ENCODE measurements at places on chromosomes 6 and 20.

DNA sequence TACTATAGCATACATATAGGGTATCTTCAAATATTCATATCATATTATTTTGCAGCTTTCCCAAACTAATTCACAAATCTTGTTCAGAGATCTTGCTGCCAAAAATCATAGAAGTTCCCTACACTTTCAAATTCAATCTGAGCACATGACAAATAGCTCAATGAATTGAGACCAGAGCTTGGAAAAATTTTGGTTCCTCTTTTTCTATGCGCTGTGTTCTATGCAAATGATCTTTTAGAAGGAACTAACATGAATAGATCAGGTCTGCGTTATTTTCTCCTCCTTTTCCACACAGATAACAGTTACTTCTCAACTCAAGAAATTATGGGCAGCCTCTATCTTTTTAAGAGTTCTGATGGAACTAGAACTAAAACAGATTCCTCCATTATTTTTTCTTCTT lies 316.3 kb downstream of the ARHGAP18 start:
- DNase-seq, result no peak

- no peak for DNase-seq
Observed at GRCh38 chr6:38033442-38033982, 214.0 kb downstream of the ZFAND3 start.

- no peak for DNase-seq
Observed at GRCh38 chr6:161233986-161234661, 39.7 kb downstream of the AGPAT4 start.

DNA sequence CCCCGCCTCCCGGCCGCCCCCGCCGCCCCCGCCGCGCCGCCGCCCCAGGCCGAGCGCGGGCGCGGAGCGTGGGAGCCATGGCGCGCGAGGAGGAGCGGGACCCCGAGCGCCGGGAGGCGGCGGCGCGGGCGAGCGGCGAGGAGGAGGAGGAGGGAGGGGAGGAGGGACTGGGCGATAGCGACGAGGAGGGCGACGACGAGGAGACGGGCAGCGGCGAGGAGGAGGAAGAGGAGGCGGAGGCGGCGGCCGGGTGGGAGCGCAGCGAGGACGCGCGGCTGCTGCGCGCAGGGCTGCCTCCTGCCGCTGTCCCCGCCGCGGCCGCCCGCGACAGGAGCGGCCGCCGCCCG lies at the start of gene SLC24A3:
Gene SLC24A3, plus strand, starts transcription at position 174 of the 347 bp plus-strand sequence.
- DNase-seq, result no peak

- no peak for DNase-seq
Observed at GRCh38 chr20:55054453-55054852, 579.1 kb downstream of the DOK5 start.

DNA sequence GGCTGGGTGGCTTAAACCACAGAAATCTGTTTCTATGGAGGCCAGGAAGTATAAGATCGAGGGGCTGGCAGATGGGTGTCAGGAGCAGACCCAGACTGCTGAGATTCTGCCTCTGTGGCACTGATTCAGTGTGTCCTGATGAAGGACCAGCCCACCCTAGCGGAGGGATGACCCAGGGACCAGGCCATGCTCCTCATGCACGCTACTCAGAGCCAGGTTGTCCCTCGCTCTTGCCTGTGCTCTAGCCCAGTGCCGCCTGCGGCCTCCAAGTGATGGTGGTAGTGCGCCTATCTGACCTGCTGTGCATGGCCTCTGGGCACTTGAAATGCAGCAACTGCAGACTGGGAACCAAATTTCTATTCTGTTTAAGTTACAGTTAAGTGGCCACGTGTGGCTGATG lies 13.1 kb upstream of the APMAP start:
- DNase-seq, result no peak

GRCh38 chr20:48632017-48632824 lies 195.6 kb downstream of the PREX1 start:
- no peak for DNase-seq

- no peak for DNase-seq
Observed at GRCh38 chr6:12582421-12583110, 134.0 kb upstream of the PHACTR1 start.

DNA sequence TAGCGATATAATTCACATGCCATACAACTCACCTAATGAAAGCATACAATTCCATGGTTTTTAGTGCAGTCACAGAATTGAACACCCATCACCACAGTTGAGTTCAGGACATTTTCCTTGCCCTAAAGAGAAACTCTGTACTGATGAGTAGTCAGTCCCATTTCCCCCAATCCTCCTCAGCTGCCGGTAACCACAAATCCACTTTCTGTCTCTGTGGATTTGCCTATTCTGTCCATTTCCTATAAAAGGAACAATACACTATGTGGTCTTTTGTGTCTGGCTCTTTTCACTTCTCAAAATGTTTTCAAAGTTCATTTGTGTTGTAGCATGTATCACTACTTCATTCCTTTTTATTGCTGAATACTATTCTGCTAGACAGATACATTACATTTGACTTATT lies 67.9 kb upstream of the TGM3 start:
- no peak for DNase-seq

DNA sequence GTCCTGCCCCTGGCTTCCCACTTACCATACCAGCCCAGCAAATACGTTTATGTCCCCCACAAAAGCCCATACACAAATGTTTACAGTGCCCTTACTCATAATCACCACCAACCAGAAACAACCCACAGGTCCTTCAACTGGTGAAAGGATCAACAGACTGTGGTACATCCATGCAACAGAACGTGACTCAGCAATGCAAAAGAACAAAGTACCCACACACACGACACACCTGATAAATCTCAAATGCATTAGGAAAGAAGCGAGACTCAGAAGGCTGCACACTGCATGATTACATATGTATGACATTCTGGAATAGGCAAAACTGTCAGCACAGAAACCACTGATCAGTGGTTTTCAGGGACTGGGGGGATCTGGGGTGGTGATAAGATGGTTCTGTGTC lies 20.5 kb downstream of the NCR2 start:
- no peak for DNase-seq

- DNase-seq, result no peak
Observed at GRCh38 chr6:37618916-37619590, 78.6 kb downstream of the MDGA1 start.

DNA sequence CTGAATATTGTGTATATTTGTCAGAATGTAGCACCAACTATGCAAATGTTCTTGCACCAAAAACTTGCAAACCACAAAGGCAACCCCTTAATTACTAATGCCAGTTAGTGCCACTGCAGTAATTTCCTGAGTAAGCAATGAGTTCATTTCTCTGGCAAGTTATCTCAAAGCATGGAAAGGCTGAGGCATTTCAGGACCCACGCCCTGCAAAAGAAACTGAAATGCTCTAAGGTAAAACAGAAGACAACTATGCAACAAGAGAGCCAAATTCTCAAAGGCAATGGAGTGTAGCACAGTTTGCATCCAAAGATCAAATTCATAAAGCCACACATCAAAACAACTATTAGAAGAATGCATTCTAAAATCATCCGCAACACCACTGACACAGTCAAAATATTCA lies 994.4 kb downstream of the EYS start:
- DNase-seq, result no peak

DNA sequence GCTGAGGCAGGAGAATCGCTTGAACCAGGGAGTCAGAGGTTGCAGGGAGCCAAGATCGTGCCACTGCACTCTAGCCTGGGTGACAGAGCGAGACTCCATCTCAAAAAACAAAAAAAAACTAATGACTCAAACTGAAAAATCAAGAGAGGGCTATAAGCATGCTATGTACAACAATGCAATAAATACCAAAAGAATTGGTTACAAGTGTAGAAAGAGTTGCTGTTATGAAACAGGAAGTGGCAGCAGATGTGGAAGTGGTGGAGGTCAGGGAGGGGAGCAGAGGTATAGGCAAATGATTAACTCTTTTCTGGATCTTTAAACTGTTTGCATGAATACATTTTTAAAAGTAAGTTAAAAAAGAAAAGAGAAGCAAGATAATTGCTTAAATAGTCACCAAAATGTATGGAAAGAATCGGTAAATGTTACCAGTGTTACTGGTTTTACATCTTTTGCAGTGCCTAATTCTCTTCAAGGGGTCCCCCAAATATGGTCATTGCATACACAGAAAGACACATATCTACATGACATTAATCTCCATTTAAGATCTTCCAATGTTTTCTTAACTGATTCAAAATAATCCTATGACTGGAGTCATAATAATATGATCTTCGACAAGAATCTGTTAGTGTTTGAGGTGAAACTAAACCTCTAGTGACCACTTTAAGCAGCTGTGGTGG lies 15.0 kb downstream of the CALHM6 start:
- no peak for DNase-seq

DNA sequence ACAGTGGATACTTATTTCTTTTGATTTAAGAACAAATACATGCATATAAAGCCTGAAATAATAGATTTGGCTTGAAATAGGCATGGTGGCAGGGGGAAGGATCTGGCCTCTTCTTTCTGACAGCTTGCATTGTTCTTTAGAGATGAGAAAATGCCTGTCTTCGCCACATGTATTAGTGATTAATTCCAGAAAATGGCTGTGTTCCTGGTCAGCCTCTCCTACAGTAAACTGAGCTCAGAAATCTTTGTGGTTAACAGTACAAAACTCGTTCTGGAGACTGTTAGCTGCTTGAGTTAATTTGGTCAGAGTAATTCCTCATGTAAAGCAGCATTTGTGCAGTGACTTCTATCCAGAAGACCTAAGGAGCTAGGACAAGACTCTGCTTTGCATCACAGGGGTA lies 151.5 kb downstream of the EYA4 start:
- no peak for DNase-seq
